ENCODE measurements at places on chromosomes 6 and 20. TPM values are rescaled to one million over a fixed set of nuclear protein-coding genes. Genes with fewer than 3 reads are reported as not detected.

DNA sequence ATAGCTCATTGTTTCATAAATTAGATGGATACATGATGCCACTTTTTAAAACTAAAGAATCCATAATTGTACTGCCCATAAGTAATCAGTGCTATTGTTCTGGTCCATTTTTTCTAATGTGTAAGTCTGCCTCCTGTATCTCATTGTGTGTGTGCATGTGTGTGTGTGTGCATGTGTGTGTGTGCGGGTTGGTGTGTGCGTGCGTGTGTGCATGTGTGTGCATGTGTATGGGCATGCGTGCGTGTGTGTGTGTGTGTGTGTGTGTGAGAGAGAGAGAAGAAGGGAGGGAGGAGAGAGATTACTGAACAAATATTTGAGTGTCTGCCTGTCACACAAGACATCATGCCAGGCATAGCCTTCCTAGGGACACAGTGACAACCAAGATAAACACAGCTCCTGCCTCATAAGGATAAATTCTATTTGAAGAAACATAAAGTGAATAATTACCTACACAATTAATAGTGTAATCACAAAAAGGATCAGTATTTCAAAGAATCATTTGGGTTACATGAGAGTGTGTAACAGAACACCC lies 33.2 kb upstream of the RPS6KA2 start:
- H3K36me3 ChIP-seq = no peaks in the 10 kb centered on the region
- no peaks in the 10 kb centered on the region for H3K4me1 ChIP-seq
- no peak overlapping the region for H3K4me3 ChIP-seq
- no peak overlapping the region for H3K27ac ChIP-seq
- DNase-seq = no peak

- no peaks in the 10 kb centered on the region for H3K36me3 ChIP-seq
- peaks cover 9% of the 10 kb centered on the region for H3K4me1 ChIP-seq
- no peak for DNase-seq
- H3K27me3 ChIP-seq = no peaks in the 10 kb centered on the region
Measured at GRCh38 chr20:35660122-35660937, 4.4 kb downstream of the CPNE1 start.

DNA sequence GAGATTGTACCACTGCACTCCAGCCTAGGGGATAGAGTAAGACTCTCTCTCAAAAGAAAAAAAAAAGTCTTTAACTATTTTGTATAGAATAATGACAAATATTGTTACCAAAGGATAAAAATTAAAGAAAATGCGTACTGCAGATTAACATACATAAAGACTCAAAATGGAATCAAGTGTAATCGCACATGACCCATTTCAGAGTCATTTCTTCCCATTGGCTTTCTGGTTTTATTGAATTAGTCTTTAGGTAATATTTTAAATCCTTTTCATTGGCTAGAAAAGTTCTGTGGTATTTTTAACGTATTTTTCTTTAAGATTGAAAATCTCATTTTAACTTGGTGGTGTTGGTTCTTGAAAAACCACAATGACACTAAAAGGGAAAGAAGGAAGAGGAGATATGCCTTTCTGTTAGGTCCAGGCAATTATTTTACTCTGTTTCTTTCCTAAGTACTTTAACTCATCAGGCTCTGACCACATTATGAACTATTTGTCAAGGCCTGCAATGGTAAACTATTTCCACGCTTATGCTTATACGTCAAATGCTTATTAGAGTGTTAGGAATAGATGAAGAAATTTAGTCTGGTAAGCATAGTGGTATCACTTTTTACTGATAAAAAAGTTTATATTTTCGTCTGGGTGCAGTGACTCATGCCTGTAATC lies 52.3 kb downstream of the PLEKHG1 start:
- H3K4me3 ChIP-seq = no peak overlapping the region
- H3K27me3 ChIP-seq = no peaks in the 10 kb centered on the region
- peak; percentile 65 for DNase-seq
- H3K27ac ChIP-seq = no peak overlapping the region

GRCh38 chr6:147190556-147190955 lies 13.7 kb upstream of the STXBP5 start:
- H3K27ac ChIP-seq = no peak overlapping the region
- H3K4me3 ChIP-seq = no peak overlapping the region
- DNase-seq = no peak
- H3K36me3 ChIP-seq = no peaks in the 10 kb centered on the region
- no peaks in the 10 kb centered on the region for H3K27me3 ChIP-seq

GRCh38 chr20:57384486-57384885 lies 6.7 kb upstream of the RBM38 start:
- no peak overlapping the region for H3K27ac ChIP-seq
- H3K27me3 ChIP-seq = no peaks in the 10 kb centered on the region
- H3K4me1 ChIP-seq = no peaks in the 10 kb centered on the region
- H3K36me3 ChIP-seq = peaks cover 2% of the 10 kb centered on the region

GRCh38 chr20:48107560-48107959 lies 322.3 kb upstream of the SULF2 start:
- no peak overlapping the region for H3K27ac ChIP-seq
- H3K4me3 ChIP-seq = no peak overlapping the region
- no peaks in the 10 kb centered on the region for H3K36me3 ChIP-seq
- no peaks in the 10 kb centered on the region for H3K4me1 ChIP-seq

PHACTR1 gene
- total RNA-seq = 0.26 TPM

VWA7 gene
- total RNA-seq = under 0.01 TPM

CALHM4 gene
- not detected for total RNA-seq

HLA-DMA gene
- total RNA-seq = 12.1 TPM
